CD4-positive, CD25-positive, alpha-beta regulatory T cell (primary cell): ENCODE measurements at places on chromosomes 3 and 15.
A peak's percentile ranks its signal among the peaks of the same experiment; 100 is the strongest.

DNA sequence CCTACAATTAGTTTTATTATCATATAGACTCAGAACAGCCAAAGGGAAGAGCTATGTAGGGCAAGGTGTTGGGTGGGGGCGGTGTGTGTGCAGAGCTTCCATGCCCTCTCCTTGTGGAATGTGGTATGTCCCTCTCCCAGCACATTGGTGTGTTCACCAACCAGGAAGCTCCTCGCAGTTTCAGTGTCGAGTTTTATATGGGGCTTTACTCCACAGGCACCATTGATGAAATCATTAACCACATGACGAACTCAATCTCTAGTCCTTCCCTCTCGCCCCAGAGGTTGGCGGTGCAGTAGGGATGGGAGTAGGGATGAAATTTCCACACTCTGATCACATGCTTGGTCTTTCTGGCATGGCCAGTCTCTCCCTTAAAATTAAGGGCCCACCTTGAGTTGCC lies 13.6 kb upstream of the SRP14 start:
- no peak overlapping the region for H3K4me3 ChIP-seq
- no peaks in the 10 kb centered on the region for H3K36me3 ChIP-seq
- H3K4me1 ChIP-seq, result peaks cover 56% of the 10 kb centered on the region

DNA sequence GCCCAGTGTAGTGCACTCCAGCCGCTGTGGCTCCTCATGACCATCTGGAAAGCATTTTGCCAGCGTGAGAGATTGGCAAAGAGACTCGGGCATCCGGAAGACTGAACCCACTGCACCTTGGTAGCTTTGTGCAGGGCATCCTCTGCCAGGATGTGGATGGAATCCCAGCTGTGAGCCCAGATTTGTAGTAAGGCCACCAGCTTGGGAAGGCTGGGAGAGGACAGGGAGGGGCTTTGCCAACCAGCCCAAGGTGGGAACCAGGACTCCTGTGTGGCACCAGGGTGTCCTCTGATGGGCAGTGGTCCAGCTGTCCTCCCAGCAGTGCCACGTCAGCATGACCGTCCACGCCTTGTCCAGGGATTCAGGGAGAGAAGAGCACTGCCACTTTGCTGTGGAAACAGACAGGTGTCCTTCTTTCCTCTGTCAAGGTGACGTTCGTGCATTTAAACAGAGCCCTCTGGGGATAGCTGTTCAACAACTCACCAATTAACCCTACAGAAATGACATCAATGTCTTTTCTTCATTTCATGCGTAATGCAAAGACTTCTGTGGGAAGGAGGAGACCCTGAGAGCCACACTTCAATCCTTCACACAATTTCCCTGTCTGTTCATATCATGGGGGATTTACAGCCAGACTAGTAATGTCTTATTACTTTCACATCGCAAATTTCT lies 19.1 kb downstream of the KLF15 start:
- H3K27ac ChIP-seq, result no peak overlapping the region
- no peak overlapping the region for H3K4me3 ChIP-seq
- no peak for DNase-seq
- H3K27me3 ChIP-seq, result no peaks in the 10 kb centered on the region
- no peaks in the 10 kb centered on the region for H3K4me1 ChIP-seq

DNA sequence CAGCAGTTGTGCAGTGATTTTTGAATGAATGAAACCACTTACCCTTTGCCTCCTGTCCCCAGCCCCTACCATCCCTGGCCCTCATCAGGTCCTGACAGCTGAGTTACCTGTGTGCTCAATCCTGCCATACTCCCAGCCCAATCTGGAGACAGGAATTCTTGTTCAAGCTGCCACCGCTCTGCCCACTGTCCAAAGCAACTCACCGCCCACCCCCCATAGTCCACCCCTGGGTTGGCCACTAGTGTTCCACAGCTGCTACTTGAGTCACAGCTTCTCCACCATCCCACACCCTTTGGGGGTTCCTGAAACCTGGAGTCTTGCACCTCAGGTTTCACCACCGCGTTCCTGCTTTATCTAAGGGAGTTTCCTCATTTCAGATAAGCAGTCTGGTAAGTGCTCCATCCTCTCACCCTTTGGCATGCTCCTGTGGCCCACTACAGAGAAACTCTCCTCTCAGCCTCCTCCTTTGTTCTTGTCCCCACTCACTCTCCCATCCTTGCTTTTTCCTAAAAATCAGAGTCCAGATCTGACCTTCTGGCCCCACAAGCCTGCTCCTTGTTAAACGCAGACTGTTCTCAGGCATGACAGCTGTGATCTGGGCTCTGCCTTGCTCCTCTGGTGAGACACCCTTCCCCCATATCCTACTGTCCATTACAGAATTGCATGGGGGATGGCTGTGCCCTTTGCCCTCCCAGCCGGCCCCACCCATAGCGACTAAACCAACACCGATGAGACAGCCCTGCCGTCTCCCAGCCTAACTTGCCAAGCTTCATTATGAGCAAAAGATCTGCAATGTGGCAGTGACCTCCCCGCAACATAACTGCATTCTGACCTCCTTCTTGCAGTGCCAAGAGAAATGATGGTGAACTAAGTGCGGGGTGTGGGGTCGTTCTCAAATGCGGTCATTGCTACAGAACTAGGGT lies 50.0 kb downstream of the CYP19A1 start:
- no peaks in the 10 kb centered on the region for H3K27me3 ChIP-seq
- H3K4me1 ChIP-seq, result no peaks in the 10 kb centered on the region
- no peak overlapping the region for H3K4me3 ChIP-seq
- no peaks in the 10 kb centered on the region for H3K36me3 ChIP-seq

- H3K27me3 ChIP-seq, result no peaks in the 10 kb centered on the region
- H3K36me3 ChIP-seq, result no peaks in the 10 kb centered on the region
- DNase-seq, result no peak
- H3K27ac ChIP-seq, result no peak overlapping the region
These were observed 81.6 kb downstream of the CDIN1 start for GRCh38 chr15:36661042-36661441.

DNA sequence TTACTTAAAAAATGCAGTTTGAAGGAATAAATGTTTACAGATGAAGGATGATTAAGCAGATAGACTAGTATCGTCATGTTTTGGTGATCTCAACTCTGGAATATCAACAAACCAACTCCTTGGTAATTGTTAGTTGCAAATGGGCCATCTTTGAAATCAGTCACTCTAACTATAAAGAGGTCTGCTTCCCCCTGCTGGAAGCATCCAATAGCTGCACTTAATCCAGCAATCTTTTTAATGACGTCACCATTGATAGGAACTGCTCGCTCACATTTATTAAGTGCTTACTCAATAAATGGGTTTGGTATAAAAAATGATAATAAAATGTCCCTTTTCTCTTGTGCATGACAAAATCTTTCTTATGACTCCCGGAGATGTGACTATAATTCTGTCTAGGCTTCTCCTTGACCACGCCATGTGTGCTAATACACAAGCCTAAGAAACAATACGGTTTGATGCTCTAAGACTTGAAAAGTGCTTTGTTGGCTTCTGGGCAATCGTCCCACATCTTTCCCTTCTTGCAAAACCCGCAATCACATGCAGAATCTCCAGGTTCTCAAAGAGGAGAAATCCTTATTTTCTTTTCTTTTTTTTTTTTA lies 227.6 kb upstream of the POU1F1 start:
- H3K36me3 ChIP-seq, result no peaks in the 10 kb centered on the region
- no peak overlapping the region for H3K27ac ChIP-seq
- no peaks in the 10 kb centered on the region for H3K27me3 ChIP-seq
- DNase-seq, result no peak
- H3K4me3 ChIP-seq, result no peak overlapping the region
- H3K4me1 ChIP-seq, result no peaks in the 10 kb centered on the region

DNA sequence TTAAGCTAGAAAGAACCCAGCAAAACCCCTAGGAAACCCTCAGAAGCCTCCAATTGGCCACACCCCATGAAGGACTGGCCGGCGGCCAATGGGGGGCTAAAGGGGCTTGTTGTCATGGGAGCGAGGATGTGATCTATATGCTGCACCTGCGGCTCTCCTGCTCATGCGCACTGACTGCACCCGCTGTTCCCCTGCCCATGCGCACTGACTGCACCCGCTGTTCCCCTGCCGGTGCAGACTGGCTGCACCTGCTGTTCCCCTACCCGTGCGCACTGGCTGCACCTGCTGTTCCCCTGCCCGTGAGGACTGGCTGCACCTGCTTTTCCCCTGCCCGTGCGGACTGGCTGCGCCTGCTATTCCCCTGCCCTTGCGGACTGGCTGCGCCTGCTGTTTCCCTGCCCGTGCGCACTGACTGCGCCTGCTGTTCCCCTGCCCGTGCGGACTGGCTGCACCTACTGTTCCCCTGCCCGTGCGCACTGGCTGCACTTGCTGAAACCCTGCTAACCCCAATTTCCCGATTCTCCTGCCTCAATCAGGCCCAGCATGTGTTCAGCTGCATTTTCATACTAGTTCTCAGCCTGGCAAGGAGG lies 16.8 kb upstream of the MCCC1 start:
- DNase-seq, result peak; percentile 34
- H3K36me3 ChIP-seq, result no peaks in the 10 kb centered on the region
- H3K27me3 ChIP-seq, result peaks cover 2% of the 10 kb centered on the region
- H3K4me1 ChIP-seq, result peaks cover 8% of the 10 kb centered on the region
- peak overlapping the region; percentile 13 for H3K4me3 ChIP-seq

DNA sequence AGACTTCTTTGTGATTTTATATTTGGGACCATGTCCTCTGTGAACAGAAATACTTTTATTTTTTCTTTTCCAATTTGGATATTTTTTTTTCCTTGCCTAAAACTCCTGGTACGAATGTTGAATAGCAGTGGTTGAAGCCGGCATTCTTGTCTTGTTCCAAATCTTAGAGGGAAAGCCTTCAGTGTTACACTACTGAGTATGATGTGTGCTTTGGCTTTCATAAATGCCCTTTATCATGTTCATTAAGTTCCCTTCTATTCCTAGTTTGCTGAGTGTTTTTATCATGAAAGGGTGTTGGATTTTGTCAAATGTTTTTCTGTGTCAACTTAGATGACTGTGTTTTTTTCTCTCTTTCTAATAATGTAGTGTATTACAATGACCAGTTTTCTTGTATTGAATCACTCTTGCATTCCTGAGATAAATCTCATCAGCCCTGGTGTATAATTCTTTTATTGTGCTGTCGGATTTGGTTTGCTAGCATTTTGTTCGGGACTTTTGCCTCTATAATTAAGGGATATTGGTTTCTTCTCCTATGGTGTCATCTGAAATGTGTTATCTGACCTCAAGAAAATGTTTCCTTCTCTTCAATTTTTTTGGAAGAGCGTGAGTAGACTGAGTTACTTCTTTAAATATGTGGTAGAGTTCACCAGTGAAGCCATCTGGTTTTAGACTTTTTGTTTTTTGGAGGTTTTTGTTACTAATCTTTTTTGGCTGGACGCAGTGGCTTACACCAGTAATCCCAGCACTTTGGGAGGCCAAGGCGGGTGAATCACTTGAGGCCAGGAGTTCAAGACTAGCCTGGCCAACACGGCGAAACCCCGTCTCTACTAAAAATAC lies 33.3 kb downstream of the MAP1A start:
- H3K27me3 ChIP-seq, result no peaks in the 10 kb centered on the region
- no peak for DNase-seq
- no peaks in the 10 kb centered on the region for H3K4me1 ChIP-seq
- no peaks in the 10 kb centered on the region for H3K36me3 ChIP-seq
- H3K4me3 ChIP-seq, result no peak overlapping the region

DNA sequence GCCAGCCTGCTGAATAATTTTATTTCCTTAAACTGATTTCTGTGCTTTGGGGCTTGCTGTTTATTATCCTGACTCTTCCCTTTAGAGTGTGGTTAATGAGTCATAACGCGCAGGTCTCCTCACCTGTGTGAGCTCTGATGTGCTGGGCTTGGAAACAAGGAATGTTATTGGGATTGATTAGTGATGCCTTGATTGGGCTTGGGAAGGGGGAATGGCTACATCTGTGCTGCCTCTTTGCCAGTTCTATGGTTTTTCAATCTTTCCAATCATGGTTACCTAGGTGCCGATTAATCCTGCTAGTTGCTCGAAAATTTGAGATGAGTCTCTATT lies 161.0 kb downstream of the THSD4 start:
- no peaks in the 10 kb centered on the region for H3K36me3 ChIP-seq
- H3K27me3 ChIP-seq, result no peaks in the 10 kb centered on the region
- DNase-seq, result no peak
- no peak overlapping the region for H3K4me3 ChIP-seq
- no peaks in the 10 kb centered on the region for H3K4me1 ChIP-seq

- H3K27ac ChIP-seq, result no peak overlapping the region
- peaks cover 9% of the 10 kb centered on the region for H3K36me3 ChIP-seq
- no peak overlapping the region for H3K4me3 ChIP-seq
- no peaks in the 10 kb centered on the region for H3K27me3 ChIP-seq
- no peak for DNase-seq
These were observed 375.3 kb downstream of the TBC1D5 start for GRCh38 chr3:17367171-17367570.

GRCh38 chr15:70504988-70505387 lies 258.4 kb downstream of the UACA start:
- no peak for DNase-seq
- H3K4me1 ChIP-seq, result peaks cover 32% of the 10 kb centered on the region
- no peak overlapping the region for H3K4me3 ChIP-seq

GRCh38 chr3:3559786-3560185 lies 239.4 kb upstream of the LRRN1 start:
- H3K27me3 ChIP-seq, result no peaks in the 10 kb centered on the region
- no peak for DNase-seq
- H3K36me3 ChIP-seq, result no peaks in the 10 kb centered on the region
- no peak overlapping the region for H3K27ac ChIP-seq

- H3K27ac ChIP-seq, result no peak overlapping the region
- no peaks in the 10 kb centered on the region for H3K4me1 ChIP-seq
- H3K36me3 ChIP-seq, result no peaks in the 10 kb centered on the region
- no peak for DNase-seq
- H3K4me3 ChIP-seq, result no peak overlapping the region
- H3K27me3 ChIP-seq, result no peaks in the 10 kb centered on the region
These were observed 159.4 kb upstream of the KBTBD8 start for GRCh38 chr3:66838704-66839103.

- DNase-seq, result no peak
- no peaks in the 10 kb centered on the region for H3K36me3 ChIP-seq
- H3K4me3 ChIP-seq, result peak overlapping the region; percentile 90
- no peaks in the 10 kb centered on the region for H3K27me3 ChIP-seq
- H3K4me1 ChIP-seq, result peaks cover 30% of the 10 kb centered on the region
- H3K27ac ChIP-seq, result peak overlapping the region; percentile 92
These were observed 874 bp downstream of the INO80 start for GRCh38 chr15:41115161-41115651.

GRCh38 chr3:18791182-18791581 lies 357.1 kb upstream of the KCNH8 start:
- no peaks in the 10 kb centered on the region for H3K4me1 ChIP-seq
- DNase-seq, result no peak
- H3K27ac ChIP-seq, result no peak overlapping the region
- H3K36me3 ChIP-seq, result no peaks in the 10 kb centered on the region
- H3K27me3 ChIP-seq, result peaks cover 2% of the 10 kb centered on the region

DNA sequence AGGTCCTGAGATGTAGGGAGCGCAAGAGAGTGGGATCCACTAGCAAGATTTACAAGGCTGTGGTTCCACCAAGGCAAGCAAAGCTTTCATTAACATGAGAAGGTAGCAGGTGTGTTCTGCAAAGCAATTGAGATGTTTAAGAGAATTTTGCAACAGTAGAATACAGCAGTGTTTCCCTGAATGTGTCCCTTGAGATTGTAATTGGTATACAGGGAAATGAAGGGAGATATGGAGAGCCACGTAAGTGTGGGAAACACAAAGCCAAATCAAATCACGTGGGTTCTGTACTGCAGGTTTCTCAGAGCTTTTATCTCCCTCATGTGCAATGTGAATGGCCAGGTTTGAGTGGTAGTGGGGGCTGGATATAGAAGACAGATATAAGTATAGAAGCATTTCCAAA lies 67.3 kb downstream of the ATG7 start:
- peaks cover 21% of the 10 kb centered on the region for H3K36me3 ChIP-seq
- DNase-seq, result no peak
- H3K4me1 ChIP-seq, result no peaks in the 10 kb centered on the region

- no peak for DNase-seq
- H3K36me3 ChIP-seq, result no peaks in the 10 kb centered on the region
- H3K27me3 ChIP-seq, result no peaks in the 10 kb centered on the region
- no peaks in the 10 kb centered on the region for H3K4me1 ChIP-seq
These were observed 25.0 kb downstream of the KIF7 start for GRCh38 chr15:89630260-89630659.
